GOT3 (cell line): ENCODE measurements at places on chromosomes 2 and 18.

DNA sequence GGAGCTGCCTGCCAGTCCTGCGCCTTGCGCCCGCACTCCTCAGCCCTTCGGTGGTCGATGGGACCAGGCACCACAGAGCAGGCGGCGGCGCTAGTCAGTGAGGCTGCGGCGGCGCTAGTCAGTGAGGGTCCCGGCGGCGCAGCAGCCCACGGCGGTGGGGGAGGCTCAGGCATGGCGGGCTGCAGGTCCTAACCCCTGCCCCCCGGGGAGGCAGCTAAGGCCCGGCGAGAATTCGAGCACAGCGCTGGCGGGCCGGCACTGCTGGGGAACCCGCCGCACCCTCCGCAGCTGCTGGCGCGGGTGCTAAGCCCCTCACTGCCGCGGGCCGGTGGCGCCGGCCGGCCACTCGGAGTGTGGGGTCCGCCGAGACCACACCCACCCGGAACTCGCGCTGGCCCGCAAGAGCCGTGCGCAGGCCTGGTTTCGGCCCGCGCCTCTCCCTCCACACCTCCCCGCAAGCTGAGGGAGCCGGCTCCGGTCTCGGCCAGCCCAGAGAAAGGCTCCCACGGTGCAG, 867.4 kb downstream of the DSC3 start:
- DNase-seq = no peak

GRCh38 chr2:192957425-192957824, 762.7 kb upstream of the TMEFF2 start:
- no peak for DNase-seq

DNA sequence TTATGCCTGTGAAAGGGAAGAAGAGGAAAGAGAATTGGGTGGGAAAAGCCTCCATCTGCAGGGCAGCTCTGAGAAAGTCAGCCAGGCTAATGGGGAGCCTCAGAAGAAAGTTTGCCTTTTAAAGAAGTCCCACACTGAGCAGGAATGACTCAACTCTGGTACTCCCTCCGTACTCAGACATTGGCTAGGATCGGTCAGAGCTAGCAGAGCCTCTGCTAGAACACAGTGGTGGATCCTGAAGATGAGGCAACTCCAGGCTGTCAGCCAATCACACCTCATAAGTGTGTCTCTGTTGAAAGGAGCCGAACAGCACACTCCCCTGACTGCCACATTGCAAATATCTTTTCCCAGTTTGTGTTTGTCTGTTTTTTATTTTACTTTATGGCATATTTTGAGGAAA, 96.9 kb downstream of the HNRNPLL start:
- DNase-seq = no peak

DNA sequence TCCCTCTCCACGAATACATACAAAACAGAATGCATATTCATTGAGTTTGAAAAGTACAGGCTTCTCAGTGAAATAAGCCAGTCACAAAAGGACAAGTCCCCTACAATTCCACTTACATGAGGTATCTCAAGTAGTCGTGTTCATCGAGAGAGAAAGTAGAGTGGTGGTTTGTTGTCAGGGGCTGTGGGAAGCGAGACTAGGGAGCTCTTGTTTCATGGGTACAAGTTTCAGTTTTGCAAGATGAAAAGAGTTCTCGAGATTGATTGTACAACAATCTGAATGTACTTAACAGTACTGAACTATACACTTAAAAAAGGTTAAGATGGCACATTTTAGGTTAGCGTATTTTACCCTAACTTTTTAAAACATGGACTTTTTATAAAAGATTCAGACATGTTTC, 71.5 kb upstream of the TTC39C start:
- no peak for DNase-seq

- no peak for DNase-seq
Measured at GRCh38 chr2:16622399-16622968, 43.1 kb downstream of the CYRIA start.

DNA sequence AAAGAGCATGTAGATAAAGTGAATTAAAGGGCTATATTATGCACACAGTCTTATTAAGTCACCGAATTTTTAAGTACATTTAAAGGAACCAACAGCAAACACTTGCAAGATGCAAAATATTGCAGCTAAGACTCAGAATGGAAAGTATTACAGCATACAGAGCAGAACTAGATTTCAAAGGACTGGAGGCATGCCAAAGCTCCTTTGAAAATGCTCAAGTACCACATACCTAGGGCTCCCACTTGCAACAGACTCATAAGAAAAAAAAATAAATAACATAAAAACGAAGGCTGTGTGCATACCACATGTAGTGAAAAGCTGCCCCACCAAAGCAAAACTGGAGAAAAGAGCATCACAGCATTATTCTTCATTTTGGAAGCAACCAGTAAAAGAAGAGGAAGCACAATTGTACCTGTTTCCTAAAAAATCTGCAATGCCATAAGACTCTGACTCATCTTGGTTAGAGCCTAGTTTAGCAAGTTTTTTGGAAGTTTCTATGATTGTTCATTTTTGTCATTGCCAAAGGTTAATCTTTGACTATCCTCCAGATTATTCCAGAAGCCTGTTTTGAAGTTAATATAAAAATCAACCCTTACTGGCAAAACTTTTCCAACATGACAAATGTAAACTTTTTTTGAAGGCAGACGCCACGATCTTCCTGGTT, 306.0 kb upstream of the COL3A1 start:
- DNase-seq = no peak

GRCh38 chr18:37779220-37779619, 213.6 kb upstream of the CELF4 start:
- no peak for DNase-seq

- no peak for DNase-seq
Measured at GRCh38 chr2:222297600-222297935, 1.2 kb downstream of the PAX3 start.

GRCh38 chr2:118044854-118045253, 31.0 kb upstream of the CCDC93 start:
- no peak for DNase-seq

GRCh38 chr18:54148151-54148550, 76.3 kb downstream of the MBD2 start:
- no peak for DNase-seq

DNA sequence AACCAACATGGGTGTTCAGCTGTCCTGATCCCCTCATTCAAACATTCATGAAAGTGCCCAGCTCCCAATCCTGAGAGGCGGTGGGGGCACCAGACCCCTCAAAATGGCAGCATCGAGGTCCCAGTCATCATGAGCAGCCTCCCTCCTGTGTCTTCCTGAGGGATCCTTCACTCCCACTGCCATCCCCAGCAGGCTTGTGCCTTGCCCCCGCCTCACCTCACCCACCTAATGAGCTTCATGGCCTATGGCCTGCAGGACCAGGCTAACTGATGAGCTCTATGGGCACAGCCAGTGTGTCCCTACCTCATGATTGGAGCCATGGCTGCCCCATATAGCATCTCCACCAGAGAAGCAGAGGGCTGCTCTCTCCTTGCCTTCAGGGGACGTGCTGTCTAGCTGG, 47.3 kb upstream of the SLC14A2 start:
- DNase-seq = no peak
